ENCODE measurements at places on chromosomes 2 and 18.
A peak's percentile ranks its signal among the peaks of the same experiment; 100 is the strongest.

- DNase-seq: peak; percentile 21
Observed at GRCh38 chr2:230781130-230781797, 68.6 kb downstream of the CAB39 start.

GRCh38 chr2:232981356-232981755 lies 31.7 kb downstream of the NGEF start:
- DNase-seq: no peak

GRCh38 chr18:77134611-77135010 lies 2.0 kb upstream of the MBP start:
- no peak for DNase-seq

DNA sequence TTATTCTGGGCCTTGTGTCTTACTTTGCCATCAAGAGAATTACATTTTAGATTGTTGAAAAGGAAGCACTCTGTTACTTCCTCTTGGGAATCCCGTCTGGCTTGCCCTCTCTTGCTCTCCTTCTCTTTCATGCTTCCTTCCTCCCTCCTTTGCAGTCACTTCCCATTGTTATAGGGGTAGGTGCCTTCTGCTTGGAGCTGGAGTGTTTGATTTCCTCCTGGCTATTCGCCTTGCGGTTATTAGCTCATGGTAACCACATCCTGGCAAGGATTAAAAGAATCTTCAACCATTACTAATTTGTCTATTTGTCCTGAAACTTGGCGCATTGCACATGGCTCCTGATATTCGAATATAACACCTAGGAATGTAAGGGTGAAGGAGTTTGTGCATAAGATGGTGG lies 115.0 kb downstream of the CERS6 start:
- peak; percentile 15 for DNase-seq

GRCh38 chr2:112915300-112916144 lies 4.6 kb downstream of the IL37 start:
- no peak for DNase-seq

DNA sequence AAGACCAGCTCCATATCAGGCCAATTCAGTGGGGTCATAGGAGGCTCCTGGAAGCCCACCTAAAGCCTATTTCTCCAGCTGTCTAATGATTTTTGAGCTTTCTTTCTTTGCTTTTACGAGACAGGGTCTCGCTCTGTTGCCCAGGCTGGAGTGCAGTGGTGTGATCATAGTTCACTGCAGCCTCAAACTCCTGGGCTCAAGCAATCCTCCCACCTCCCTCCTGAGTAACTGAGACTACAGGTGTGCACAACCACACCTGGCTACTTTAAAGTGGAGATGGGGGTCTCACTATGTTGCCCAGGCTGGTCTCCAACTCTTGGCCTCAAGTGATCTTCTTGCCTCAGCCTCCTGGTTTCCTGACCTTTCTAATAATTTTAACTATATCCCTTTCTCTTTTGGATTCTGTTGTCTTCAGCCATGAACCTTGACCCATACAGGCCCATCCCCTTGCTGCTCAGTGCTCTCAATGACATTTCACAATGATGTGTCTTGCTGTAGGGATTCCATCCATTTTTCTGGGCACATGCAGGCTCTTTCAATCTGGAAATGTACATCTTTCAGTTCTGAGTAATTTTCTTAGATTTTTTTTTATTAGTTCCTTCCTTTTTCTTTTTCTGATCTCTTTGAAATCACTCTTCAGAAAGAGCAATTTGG lies 29.7 kb downstream of the GNLY start:
- DNase-seq: no peak

DNA sequence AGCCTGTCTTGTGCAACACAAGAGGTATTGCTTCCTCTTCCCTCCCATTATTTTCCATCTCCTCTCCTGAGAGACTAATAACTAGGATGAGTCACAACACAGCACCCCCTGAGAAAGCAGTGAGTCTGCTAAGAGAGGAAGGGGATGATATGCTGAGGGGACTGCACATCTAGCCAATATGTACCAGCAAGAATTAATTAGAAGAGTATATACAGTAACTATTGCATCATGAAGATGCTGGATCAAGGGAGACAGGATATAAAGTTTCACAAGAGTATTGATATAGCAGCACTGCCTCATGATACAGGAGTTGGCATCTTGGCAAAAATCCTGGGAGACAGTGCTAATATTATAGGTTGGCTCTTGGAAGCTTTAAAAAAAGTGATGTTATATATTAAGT lies 289.9 kb upstream of the RBMS1 start:
- peak; percentile 53 for DNase-seq
